ENCODE measurements at places on chromosomes 3 and 15.

- DNase-seq = no peak
Measured at GRCh38 chr3:46578973-46579755, 13.1 kb upstream of the LRRC2 start.

GRCh38 chr15:74336061-74337005 is 31.1 kb downstream of the CYP11A1 start:
- no peak for DNase-seq

- DNase-seq = no peak
Measured at GRCh38 chr3:103672346-103672745, 1237.5 kb downstream of the ZPLD1 start.

DNA sequence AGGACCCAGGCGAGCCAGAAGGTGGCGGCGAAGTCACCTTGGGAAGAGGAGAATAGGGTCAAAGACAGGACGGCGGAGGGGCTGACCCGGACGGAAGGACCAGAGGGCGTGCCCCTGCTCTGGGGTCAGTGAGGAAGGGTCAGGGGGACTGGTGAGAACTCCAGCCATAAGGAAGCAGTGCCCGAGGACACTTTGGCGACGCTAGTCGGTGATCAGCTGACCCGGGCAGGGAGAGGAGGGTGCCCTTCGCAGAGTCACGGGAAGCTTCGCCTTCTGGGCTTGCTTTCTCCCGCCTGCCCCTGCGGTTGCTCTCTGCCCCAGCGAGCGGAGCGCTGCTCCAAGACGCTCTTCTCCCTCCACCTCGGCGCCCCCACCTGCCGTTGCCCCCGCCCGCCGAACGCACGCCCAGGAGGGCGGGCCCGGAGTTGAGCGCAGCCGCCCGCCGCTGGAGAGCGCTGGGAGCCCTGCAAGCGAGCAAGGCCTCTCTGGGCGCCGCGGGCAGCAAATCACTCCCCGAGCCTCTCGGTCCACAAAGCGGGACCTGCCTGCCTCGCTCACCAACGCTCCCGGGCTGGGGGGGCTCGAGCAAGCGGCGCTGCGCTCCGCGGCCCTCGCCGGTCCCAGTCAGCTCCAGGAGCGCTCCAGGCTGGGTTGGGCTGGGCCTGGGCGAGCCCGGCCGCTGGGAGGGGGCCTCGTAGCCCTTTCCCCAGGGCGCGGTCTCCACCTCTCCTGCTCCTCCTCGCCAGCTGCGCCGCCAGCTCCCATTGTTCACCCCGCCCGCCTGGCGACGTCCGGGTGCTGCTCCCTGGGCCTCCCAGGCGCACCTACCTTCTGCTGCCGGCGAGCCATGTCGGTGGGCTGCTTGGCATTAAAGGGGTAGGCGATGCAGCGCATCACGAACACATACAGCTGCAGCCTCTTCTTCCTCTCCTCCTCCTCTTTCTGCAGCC is 1.2 kb downstream of the CADPS start:
- peak; percentile 74 for DNase-seq

DNA sequence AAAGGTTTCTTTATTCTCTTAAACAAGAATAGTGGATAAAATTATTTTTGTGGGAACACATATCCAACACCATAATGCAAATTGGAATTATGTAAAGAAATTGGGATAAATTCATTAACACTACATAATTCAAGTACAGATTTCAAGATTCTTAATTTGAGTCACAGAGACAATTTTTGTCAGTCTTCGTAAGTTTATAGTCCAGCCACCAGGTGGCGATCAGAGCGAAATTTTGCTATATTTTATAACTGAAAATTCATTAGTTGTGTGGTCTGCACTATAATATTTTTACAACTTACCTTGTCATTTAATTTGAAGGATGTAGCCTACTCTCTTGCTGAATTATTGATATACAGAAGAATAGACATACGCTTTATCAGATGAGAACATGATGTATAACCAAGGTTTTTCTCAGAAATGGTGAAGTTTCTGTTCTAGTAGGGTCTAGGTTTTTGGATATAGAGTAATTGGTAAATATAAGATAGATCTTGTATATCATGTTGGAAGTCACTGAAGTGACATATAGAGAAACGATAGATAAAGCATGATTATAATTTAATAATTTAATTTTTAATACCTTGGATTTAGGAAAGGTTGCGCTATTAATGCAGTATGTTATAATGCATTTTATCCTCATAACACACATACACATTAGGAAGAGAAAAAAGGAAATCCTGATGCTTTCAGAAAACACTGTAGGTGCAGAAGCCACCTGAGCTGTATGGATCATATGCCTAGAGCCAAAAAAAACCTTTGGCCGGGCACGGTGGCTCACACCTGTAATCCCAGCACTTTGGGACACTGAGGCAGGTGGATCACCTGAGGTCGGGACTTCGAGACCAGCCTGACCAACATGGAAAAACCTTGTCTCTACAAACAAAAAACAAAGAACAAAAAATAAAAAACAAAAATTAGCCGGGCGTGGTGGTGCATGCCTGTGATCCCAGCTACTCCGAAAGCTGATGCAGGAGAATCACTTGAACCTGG is 31.7 kb downstream of the PLSCR4 start:
- peak; percentile 1 for DNase-seq

Data from NCI-H1092 treated with DMSO at 0.1 percent for 48 hours (cell line).